ENCODE measurements at places on chromosomes 1 and 21.
A peak's percentile ranks its signal among the peaks of the same experiment; 100 is the strongest.

- DNase-seq, result no peak
Observed at GRCh38 chr1:81650776-81651175, 150.0 kb upstream of the ADGRL2 start.

GRCh38 chr21:15029077-15029476 lies 35.7 kb downstream of the NRIP1 start:
- DNase-seq, result no peak

DNA sequence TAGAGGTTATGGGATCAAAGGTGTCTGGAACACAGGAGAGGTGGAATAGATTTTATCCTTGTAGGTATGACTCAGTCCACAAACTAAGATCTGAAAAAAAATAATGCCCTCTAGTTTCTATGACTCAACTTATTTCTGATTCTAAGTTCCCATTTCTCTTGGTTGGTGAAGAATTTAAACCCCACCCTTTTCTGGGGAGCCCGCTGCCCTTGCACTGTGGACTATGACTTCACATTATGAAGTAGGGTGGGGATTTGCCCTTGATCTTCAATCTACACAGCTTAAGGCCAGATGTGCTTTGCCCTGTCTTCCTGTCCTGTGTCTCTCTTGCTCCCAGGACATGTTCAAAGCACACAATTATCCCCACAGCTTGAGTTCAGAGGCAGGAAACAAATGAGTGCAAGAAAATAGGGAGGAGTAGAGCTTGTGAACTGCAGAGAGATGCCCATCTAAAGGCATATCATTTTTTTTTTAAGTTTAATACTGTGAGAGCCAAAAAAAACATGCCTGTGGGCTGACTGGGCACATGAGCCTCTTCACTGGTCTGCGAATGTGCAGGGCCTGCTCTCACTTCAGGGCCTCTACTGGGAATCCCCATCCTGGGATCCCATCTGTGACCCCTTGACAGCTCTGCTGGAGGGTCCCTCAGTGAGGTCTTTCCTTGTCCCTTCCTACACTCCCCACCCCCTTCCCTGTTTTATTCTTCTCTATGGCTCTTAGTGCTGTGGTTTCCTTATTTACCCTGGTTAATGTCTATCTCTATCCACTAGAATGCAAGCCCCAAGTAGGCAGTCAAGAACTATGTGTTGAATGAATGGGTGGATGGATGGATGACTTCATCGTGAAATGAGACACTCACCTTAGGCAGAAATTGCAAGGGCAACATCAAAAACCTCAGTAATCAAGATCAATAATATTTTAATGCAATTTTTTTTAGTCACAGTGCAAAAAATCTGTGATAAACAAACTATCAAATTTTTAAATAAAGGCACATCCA lies 61.5 kb downstream of the CD58 start:
- DNase-seq, result no peak

GRCh38 chr21:42002421-42002958 lies 7.7 kb downstream of the ZBTB21 start:
- DNase-seq, result no peak

- no peak for DNase-seq
Observed at GRCh38 chr21:26557106-26557505, 16.0 kb downstream of the CYYR1 start.

- DNase-seq, result no peak
Observed at GRCh38 chr21:45306832-45307571, 19.3 kb upstream of the POFUT2 start.

- no peak for DNase-seq
Observed at GRCh38 chr21:38780879-38781278, 24.9 kb upstream of the ETS2 start.

GRCh38 chr1:117104986-117105385 lies 16.6 kb downstream of the TRIM45 start:
- no peak for DNase-seq

DNA sequence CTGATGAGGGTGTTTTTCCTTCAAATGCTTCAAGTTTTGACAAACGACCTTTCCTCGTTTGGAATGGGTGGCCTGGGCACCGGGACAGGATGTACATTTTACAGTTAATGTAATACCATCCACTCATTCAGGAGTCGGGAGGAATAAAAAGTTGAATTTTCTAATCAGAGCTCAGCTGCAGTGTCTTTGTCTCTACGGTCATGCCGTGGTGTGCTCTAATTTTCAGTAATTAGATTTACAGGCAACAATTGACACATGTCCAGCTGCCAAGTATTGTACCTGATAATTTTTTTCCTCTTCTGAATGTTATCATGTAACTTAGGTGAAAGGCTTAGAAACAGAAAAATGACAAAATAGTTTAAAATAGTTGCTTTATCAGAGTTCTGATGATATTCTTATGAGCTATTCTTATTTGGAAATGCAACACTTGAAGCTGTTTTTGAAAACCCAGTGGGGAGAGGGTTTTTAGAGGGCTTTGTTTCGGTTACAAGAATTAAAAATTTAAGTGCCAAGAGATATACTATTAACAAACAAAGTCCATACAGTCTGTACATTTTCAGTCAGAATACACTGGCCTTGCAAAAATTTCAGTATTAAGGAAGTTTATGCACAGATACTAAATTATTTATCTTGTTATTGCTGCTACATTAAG lies 1.0 kb downstream of the CDKN2C start:
- peak; percentile 34 for DNase-seq

DNA sequence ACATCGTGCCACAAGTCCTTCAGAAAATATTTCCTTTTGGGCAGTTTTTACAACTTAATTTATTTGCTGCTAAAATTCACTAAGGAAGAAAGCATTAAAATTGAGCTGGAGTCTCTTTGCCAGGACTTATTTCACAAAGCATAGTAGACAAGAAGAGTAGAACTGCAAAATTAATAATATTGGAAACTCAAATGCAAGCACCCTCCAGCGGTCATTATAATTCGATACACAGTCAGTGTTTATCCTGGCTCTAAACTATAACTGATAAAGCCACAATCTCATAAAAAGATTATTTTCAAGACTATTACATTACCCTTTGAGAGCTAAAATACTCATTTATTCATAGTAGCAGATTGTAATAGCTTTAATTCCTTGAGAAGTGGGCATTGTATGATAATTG lies 655.4 kb downstream of the RWDD3 start:
- DNase-seq, result no peak

DNA sequence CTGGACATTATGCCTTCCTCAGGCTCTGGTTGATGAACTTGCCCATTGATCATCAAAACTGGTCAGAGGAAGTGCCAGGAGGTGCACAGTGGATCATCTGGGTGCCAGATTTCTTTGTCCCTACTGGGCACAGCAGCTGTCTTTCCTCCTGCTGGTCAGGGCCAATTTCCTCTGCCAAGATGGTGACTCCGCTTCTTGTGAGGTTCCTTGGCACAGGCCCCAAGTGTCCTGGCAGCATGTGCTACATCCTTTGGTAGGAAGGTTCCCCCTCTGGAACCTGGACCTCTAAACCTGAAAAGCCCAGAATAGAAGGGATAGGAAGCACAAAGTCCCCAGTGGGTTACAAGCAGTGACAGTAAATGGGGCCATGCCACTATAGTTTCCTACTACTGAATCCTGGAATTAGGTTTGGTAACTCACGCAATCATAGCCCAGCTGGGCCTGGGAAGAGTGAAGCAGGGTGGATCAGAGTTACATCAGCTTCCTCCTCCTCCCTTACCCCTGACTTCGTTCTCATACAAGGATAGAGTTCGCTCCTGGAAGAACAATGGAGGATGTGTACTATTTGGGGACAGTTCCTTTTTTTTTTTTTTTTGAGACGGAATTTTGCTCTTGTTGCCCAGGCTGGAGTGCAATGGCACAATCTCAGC lies 147.1 kb downstream of the CNIH3 start:
- no peak for DNase-seq

GRCh38 chr21:14551741-14552140 lies 5.6 kb upstream of the SAMSN1 start:
- no peak for DNase-seq

DNA sequence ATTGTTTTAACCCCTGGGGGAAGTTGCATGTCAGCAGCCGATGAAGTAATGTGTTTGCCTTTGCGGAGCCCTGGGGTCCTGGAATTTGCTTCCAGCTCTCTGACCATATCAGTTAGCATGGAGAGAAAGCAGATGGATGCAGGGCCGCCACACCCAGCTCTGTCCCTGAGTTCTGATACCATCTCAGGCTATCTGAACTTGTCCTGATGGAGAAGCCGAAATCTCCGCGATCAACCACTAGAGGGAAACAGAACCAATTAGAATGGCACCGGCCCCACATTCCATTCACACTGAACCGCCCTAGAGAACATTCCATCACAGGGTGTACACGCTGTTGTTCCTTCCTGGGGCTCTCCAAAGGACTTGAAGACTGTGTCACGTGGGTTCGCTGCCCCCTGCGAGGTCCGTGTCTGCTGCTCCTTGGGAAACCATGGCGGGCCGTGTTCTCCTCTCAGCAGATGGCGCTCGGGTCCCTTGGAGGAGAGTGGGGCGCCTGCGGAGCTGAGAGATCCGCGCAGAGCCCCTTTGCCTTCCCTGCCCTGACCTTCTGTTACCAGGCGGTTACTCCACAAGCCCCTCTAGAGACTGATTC lies 75.4 kb downstream of the ABCA4 start:
- peak; percentile 38 for DNase-seq

DNA sequence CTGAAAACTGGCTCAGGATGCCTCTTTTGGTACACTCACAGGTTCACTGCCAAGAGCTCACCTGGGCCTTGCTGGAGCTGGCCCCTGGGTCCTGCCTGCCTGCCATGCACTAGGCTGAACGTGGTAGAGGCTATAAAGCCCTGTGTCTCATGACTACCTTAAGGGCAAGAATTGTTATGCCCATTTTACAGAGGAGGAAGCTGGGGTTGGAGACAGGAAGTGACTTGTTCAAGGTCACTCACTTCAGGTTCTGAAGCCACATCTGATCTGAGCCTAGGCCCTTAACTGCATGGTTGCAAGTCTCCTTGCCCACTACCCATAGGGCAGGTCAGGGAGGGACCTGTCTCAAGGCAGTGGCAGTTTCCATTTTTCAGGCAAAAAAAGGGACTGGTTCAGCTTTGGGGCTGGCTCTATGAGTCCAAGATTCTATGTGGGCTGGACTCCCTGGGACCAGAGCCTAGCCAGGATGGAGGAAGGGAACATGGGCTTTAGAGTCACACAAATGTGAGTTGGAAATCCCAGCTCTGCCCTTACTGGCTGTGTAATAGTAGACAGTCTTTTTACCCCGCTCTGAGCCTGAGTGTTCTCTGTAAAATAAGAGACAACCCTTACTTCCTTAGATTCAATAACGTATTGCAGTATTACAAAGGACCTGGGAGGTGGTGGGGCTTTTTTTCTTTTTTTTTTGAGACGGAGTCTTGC lies 7.8 kb downstream of the STK40 start:
- no peak for DNase-seq

GRCh38 chr1:32719681-32720275 lies 17.2 kb upstream of the SYNC start:
- no peak for DNase-seq

DNA sequence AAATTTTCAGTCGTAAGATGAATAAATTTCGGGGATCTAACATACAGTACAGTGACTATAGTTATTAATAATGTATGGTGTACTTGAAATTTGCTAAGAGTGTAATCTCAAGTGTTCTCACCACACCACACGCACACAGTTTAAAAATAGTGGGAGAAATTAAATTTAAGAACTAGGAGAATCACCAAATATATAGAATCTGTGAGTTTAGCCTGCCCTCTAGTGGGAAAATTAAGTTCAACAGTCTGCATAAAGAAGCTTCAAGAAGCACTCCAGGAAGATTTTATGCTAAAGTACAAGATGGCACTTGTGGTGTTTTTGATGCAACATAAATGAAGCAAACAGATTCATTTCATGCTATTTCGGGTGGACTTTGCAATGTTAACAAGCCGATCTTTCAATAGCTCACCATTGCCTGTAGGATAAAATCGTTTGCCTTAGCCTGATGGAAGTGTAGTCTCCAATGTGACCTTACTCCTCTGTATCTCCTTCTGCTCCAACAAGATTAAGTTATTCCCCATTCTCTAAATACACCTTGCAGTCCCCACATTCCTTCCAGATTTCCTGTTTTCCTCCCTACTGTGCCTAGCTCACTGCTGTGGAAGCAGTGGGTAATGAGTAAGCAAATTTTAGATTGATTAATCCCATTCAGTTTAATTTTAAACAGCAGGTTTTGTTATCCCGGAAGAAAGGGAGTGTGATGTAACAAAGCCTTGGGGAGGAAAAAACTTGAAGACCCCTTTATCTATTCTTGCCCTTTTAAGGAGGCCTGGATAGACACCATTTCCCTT lies 8.7 kb upstream of the PIK3C2B start:
- peak; percentile 76 for DNase-seq

DNA sequence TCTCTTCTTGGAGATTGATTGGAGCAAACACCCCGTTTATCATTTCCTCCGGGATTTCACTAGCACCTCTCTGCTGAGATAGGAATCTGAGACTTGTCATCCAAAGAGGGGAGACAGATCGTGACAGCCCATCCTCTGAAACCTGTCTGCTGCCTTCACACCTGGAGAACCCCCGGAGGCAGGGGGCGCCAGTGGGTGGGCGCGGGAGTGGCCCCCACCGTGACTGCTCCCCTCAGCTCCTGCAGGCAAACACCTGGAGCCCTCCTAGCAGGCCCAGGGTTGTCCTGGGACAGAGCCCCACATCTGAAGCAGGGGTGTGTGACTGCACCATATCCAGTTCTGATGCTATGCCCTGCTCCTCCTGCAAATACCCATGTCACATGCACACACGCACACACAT lies 209.5 kb upstream of the POU3F1 start:
- DNase-seq, result no peak

- no peak for DNase-seq
Observed at GRCh38 chr1:220370041-220370700, 97.9 kb upstream of the RAB3GAP2 start.

DNA sequence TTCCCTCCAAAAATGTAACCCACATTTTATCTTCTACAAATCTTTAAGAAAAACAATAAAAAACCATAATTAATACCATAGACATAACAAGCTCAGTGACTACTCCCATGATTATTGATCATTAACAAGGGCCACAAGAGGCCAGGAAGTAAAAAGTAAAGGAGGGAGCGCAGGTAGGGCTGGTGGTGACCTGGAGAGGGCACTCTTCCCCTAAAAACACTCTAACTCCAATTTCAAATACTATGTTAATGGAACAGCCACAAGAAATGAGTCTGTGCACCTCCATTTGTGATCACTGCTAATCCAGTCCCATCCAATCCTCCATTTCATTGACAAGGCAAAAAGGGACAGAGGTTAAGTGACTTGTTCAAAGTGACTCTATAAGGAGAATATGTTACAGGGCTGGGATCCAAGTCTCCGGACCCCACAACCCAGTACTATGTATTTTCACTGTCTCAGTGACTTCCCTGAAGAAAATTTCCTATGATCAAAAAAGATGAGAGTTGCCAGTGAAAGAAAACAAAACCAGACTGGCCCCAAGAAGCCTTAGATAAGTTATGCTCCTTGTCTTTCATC lies 41.2 kb upstream of the CFAP298 start:
- no peak for DNase-seq

All from NCI-H526 (cell line).